ENCODE measurements at places on chromosomes 2 and 18.
A peak's percentile ranks its signal among the peaks of the same experiment; 100 is the strongest.

- no peak for DNase-seq
Measured at GRCh38 chr2:165818920-165819319, 24.9 kb upstream of the GALNT3 start.

DNA sequence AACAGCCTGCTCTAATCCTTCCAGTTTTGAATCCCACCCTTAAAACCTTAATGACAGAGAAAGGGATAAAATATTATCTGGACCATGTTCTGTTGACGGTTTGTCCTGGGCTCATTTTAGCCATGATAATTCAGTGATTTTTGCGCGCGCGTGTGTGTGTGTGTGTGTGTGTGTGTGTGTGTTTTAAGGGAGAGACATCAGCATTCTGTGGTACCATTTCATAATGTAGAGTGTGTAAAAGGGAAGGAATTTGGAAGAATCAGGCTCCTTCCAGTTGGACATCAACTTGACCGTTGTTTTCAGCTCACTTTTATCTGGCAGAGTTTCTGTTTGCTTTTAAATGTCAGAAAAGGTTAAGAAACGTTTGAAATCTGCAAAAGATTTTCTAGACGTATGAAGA, 535.5 kb downstream of the TNS1 start:
- no peak for DNase-seq

GRCh38 chr2:44839771-44840502, 101.6 kb upstream of the SIX3 start:
- no peak for DNase-seq

- DNase-seq = no peak
Measured at GRCh38 chr18:5173646-5174045, 23.4 kb downstream of the AKAIN1 start.

DNA sequence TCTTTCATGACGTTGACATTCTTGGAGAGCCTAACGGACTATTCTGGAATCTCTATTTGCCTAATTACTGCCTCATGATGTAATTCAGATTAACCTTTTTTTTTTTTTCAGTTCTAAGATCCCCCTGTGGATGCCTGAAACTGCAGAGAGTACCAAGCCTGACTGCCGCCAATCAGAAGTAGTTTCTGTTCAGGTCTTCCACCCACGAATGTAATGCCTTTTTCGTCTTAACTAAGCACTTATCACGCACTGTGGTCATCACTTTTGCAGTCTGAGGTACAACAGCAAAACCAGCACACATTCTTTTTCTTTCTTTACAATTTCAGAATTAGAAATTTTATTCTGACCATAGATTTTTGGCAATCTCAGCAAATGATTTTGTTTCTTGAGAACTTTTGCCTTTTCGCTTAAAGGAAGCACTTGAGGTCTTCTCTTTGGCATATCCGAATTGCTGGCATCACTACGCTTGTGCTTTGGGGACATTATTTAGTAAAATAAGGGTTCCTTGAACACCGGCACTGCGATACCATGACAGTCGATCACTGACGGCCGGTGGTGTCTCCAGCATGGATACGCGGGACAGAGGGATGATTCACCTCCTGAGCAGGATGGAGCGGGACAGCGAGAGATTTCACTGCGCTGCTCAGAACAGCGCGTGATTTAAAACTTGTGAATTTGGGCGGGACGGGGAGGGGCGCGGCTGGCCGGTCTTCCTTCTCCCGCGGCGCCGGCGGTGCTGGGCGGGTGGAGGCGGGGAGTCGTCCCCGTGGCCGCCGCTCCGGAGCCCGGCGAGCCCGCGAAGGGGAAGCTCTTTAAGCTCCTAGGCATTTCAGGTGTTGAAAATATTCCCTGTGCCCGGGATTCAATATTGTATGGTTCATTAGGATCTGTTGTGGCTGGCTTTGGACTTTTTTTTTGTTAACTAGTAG, 32.0 kb upstream of the GPR55 start:
- peak; percentile 42 for DNase-seq

- DNase-seq = no peak
Measured at GRCh38 chr2:45329045-45329677, 281.9 kb downstream of the SRBD1 start.

- DNase-seq = no peak
Measured at GRCh38 chr2:171317492-171318125, 116.2 kb downstream of the METTL8 start.

DNA sequence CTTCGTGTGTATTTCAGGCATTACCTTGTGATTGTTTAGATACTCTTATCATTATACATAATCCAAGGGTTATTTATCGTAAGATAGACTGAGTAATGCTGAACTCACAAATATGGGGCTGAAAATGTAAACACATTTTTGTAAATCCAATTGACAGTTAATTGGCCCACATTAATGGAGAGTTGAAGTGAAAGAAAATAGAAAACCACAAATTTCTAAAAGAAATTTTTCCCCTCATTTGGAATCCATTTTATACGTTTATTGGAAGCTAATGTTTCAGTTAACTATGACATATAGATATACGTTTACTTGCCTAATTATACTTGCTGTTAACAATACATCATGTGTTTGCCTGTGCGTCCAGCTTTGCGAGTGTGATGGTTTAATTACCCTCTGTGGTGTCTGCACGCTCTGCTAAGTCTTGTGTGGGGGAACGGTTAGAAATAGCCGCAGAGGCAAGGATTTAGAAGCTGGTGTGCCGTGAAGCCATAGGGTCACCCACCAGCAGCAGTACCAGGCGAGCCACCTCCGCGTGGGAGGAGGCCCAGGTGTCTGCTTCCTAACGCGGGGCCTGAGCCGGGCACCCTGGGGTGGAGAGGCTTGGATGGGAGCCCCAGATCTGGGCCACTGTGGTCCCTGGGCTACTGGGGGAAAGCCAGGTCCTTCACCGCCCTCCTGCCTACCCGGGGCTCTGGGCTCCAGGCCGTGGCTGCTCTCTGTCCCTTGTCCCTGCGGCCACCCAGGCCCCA, 38.0 kb downstream of the TSHZ1 start:
- DNase-seq = no peak

- no peak for DNase-seq
Measured at GRCh38 chr2:201208563-201209252, 25.8 kb downstream of the CASP10 start.

GRCh38 chr2:58710795-58711279, 469.7 kb upstream of the FANCL start:
- no peak for DNase-seq

GRCh38 chr18:70956554-70956953, 667.7 kb downstream of the SOCS6 start:
- DNase-seq = no peak

DNA sequence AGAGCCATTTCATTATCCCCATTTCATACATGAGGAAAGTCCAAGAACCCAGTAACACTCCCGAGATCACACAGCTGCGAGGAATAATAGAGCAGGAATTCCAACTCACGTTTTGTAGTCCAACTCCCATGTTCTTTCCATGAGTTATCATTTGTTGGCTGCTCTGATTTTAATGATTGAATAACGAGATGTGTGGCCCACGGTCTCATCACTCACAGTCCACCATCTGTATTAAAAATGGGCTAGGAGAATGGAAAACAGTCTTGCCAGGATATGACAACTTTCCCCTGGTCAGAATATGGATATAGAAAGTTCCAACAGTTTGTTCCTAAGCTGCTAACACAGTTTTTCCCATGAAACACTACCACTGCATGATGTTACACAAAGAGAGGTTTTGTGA, 147.5 kb downstream of the METTL4 start:
- DNase-seq = no peak

DNA sequence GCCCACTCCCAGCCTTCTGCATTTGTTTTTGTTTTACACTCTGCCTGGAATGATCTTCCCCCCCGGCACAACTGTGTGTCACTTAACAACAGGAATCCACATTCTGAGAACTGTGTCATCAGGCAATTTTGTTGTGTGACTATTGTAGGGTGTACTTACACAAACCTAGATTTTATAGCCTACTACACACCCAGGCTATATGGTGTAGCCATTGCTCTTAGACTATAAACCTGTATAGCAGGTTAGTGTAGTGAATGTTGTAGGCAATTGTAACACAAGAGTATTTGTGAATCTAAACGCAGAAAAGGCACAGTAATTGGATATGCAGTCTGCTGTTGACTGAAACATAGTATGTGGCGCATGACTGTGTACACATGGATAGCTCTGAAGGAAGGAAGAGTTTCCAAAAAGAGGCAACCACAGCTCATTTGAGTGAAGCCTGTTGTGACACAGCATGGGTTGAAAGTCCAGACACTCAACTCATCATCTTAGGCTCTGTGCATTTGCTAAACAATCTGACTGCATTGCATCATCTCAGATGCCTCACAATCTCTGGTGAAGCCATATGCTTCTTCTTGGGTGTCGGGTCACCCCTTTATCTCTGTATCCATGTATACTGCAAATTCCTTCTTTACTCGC, 506.6 kb upstream of the SPHKAP start:
- no peak for DNase-seq

DNA sequence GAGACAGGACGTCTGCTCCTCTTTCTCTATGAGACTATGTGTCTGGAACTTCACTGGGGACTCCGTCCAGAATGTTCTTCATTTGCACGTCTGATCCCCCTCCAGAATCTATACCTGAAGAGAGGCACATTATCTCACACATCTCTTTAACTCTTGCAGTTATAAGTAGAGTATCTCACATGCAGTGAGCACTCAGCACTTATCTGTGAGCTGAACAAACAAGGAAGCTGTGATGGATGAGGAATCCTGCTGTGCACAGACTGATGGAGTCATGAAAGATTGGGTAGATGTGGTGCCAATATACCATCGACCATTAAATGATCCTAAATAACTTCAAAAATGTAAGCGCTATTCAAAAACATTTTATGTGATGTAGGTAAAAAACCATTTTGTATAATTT, 888.3 kb upstream of the CELF4 start:
- DNase-seq = no peak

DNA sequence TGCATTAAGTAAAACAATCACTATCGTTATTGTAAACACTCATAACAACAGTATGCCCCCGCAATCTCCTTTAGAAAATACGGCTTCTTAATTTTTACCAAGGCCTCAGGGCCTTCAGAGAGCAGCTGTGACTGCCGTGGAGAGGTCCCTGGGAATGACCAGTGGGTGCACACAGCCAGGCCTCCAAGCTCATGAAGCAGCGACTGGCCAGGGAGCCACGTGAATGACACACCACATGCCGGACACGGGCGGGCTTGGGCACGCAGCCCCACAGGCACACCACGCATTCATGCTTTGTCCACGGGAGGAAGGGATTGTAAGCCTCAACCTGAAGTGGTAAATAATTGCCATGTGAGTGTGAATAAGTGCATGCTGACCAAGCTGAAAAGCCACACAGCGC, 121.0 kb downstream of the EIPR1 start:
- no peak for DNase-seq

DNA sequence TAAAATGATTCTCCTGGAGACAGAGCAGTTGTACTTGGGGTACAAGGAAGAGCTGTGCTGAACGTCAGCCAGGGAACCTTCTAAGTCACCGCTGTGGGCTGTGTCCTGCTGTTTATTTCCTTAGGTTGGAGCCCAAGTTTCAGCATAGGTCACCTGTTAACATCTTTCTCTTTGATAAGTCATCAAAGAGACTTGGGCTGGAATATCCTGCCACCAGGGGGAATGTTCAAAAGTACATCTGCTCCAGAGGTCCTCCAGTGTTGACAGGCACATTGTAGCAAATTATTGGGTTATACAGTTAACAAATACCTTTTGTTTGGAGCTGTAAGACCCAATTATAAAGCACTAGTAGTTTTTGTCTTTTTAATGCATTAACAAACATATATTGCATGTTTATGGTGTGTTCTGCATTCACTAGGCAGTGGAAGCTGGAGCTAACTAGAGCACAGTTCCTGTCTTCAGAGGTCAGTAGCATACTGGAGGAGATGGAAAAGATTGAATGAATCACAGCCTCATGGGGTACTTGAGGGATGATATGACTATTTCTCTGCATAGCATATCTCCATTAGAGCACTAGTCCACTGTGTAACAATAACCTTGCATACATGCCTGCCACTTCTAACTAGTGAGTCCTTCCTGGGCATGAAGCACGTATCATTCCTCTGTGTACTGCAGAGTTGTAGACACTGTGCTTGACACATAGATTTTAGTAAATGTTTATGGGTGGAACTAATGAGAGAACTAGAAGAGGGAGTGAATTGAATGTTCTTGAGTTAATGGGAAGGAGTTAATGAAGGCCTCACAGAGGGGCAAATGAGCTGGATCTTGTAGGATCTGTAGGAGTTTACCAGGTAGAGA, 182.1 kb downstream of the AGAP1 start:
- no peak for DNase-seq

- DNase-seq = no peak
Measured at GRCh38 chr2:189115126-189115525, 64.4 kb downstream of the COL5A2 start.

DNA sequence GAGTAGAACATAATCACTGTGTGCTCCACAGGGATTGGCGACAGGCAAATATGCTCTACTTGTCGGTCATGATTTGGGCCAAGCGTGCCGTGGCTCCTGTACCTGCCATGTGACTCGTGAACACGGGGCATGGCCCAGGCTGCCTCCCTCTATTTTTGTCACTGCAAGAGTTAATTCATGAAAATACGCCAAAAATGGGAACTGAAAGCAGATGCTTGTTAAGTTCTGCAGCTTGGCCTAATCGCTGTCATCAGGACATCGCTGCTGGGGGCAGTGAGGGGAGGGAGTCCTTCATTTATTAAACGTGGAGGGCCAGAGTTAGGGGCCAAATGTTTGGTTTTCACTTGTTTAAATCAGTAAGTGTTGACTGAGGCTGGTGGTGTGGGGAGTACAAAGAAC, 177.8 kb downstream of the BCL2 start:
- DNase-seq = no peak

DNA sequence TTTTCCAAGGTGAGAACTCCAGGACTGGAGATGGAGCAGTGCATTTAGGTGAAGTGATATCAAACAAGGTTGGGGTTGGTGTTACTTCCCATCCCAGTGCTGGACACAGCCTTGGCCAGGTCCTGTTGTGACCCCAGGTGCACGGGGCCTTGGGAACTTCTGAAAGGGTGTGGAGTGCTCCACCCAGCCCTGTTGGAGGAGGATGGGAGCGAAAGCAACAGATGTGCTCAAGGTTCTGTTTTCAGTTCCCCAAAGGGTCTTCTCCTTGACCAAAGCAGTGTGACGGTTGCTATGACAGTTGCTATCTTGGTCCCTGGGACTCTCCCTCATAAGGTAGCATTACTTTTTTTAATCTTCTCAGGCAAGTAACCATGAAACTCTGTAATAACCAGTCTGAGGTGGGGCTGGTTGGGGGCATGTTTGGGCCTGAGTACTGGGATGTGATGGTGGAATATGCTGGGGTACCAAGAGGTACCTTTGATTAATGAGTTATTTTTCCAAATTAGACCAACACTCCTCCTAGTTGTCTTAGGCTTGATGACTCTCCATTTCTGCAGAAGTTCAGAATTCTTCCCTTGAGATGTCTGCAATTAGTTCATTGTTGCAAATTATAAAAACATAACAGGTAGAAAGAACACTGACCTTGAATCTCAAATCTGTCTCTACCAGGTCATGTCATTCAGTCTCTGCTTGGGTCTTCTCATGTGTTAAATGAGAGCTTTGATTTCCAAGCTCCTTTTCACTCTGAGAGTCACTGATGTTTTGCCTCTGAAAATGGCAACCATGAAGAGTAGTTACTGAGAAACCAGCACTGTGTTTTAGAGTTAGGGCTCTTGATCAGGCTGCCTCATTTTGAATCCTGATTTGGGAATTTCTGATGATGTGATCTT, 154.5 kb downstream of the RPIA start:
- DNase-seq = no peak

- DNase-seq = no peak
Measured at GRCh38 chr2:20212459-20212870, 12.5 kb downstream of the SDC1 start.

GRCh38 chr2:188922191-188922590, 52.0 kb upstream of the COL3A1 start:
- DNase-seq = no peak

GRCh38 chr2:224927011-224927410, 115.3 kb downstream of the DOCK10 start:
- no peak for DNase-seq

- no peak for DNase-seq
Measured at GRCh38 chr2:170847716-170848115, 31.0 kb downstream of the GAD1 start.

Measured in immature natural killer cell (primary cell).